ENCODE measurements at places on chromosomes 3 and 15.

DNA sequence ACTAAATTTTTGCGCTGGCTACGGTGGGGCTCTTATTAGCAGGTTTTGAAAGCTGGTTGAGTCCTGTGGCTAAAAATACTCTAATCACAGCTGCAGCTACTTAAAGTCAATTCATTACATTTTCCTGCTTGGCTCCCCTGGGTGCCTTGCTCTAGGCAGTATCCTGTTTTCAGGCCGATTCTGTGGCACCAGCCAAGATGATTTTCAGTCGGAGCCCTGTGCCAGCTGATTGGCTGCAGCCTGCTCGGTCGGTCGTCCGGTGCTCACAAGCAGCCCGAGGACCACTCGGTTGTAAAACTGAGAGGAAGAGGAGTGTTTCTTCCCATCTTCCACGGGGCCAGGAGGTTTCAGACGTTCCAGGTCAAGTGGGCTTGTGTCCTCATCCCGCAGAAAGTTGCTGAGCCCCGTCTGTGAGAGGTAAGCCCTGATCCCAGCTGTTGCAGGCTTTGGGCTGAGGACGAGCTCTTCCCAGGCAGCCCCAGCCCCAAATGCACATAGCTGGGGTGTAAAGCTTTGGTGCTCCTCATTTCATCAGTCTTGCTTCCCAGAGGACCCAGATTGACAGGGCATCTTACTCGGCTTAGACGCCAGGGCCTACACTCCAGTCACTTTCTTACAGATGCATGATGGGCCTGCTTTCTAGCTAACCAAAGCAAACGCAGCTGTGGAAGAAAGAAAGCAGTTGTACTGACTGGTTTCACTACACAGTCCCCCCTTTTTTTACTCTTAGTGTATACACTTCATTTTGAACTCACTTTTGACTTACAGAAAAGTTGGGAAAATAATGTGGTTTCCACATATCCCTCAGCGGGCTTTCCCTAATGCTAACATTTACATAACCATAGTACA is 15.9 kb downstream of the LYSMD4 start:
- no peak for DNase-seq

- no peak for DNase-seq
Measured at GRCh38 chr3:68485051-68485450, 447.3 kb downstream of the TAFA4 start.

GRCh38 chr15:73957785-73958184 is 31.5 kb downstream of the LOXL1 start:
- no peak for DNase-seq

DNA sequence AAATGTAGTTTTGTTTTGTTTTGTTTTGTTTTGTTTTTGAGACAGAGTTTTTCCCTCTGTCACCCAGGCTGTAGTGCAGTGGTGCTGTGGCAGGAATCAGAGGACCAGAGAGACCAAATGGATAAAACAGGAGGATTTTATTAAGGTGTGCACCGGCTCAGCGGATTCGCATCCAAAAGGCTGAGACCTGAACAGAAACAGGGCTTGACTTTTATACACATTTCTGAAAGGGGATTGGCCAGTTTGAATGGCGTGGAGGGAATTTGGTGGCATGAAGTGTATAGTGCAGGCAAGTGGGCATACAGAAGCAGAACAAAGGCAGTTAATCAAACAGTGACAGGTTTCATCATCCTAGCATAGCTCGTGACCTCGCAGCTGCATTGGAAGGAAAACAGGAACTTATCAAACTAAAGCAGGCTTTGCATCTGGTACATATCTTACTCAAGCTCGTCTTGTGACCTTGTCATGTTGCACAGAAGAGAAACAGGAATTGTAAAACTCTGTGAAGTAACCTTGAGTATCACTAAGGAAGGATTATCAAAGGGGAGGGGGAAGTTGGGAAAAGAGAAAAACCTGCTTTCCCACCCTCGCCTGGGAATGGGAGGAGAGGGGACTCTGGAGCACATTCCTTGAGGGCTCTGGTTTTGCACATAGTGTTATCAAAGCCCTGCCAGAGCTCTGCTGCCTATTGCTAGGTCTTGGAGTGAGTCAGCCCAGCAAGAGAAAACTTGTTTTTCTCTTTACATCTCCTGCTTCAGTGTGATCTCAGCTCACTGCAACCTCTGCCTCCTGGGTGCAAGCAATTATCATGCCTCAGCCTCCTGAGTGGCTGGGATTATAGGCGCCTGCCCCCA is 38.5 kb downstream of the C3orf62 start:
- no peak for DNase-seq

DNA sequence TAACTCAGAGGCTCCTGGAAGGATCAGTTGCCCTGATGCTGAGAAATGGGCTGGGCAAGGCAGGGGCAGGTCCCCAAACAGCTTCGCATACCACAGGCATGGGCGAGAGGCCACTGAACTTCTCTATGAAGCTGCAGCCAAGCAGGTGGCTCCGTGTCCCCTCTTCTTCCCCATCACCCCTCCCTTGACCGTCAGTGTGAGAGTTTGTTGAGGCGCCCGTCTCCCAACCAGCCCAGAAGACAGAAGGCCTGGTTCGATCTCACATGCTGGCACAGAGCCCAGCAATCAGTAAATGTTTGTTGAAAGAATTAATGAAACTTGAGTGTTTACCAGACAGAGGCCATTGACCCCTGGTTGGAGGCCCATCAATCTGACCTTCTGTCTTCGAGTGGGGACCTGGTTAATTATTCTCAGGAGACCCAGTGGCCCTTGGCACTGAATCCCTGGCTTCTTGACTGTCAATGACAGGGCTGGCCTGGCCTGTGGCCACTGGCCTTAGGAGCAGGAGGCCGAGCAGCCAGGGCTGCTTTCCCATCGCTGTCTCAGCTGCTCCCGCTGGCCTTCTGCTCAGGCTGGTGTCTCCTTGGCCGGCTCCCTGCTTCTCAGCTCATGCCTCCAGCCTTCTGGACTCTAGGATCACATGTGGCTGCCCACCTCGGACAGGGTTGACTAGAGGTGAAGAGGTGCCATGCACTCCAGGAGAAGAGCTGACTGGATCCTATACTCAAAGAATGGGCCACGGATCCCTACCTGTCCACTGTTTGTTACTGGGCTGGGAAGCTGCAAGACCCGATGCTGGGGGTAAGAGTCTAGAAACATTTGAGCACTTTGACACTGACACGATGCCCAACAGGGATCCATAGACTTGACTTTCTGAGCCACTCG is 113.4 kb downstream of the ASB7 start:
- no peak for DNase-seq

DNA sequence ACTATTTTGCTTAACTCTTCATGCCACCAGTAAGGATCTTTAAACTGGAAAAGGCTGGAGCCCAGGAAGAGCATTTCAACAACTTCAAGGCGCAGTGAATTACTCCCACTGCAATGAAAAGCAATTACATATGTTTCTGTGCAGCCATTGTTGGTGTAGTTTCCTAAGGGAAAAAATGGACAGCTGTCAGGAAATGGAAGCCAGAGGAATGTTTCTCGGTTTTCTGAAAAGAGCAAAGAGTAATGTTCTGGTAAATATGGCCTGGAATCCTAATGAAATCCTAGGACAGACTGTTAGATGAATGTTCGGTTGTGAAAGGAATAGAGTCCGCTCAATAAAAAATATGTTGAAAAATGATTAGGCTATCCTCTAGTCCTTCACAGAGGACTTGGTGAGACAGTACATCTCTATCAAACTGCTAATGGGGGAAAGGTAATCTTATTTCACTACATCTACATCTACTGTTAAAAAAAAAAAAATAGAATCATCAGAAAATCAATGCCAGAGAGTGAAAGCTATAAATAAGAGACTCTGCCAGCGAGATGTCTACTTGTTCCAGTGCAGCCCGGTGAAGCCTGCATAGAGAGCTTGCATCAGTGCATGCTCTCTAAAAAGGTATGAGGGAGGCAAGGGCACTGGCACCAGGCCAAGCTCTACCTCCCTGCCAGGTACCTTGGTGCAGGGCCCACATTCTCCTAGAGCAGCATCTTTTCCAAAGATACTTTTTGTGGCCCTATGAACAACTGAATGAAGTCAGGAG is 68.2 kb upstream of the TJP1 start:
- no peak for DNase-seq

- no peak for DNase-seq
Measured at GRCh38 chr15:99359769-99360168, 108.5 kb downstream of the LRRC28 start.

GRCh38 chr3:49865198-49865784 is 4.4 kb downstream of the CAMKV start:
- DNase-seq: no peak

GRCh38 chr3:25663347-25663868 is 1.3 kb downstream of the TOP2B start:
- DNase-seq: peak; percentile 34

DNA sequence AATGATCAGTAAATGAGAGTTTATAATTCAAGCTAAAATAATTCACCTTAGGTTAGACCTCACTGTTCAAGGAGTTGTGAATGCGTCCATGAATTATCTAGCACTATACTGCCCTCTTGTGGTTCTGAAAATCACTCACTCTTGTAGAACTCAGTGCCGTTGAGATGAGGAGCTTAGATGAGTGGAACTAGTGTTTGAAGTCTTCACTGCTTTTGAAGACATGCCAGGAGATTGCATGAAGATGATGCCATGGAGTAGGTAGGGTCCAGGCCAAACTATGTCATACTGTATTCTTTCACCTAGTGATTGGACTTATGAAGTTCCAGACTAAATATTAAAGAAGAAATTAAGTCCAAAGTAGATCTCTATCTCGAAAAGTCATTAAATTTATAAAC is 28.8 kb downstream of the LYSMD4 start:
- DNase-seq: peak; percentile 80

- DNase-seq: no peak
Measured at GRCh38 chr3:47008234-47008796, 28.8 kb downstream of the NBEAL2 start.

GRCh38 chr3:37554364-37554763 is 307.3 kb upstream of the CTDSPL start:
- peak; percentile 15 for DNase-seq

DNA sequence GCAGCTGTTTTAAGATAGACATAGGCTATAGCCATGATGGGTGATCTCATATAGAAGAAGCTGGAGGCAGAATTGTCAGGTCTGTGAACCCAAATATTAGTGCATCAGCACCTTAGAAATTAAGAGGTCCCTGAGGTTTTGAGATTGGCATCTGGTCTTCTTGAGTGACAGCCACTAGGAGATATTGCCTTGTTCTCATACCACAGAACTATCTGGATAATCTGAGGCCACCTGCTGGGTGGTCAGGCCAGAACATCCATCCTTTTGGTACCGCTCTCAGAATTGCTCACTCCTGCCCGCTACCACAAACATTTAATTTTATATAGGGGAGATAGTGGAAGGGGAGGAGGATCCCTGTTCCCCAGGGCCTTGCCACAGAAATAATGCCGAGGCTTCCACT is 210.6 kb upstream of the ZPLD1 start:
- DNase-seq: peak; percentile 22

Measured in HT1080 (cell line).